ENCODE measurements at places on chromosomes 1 and 21.

DNA sequence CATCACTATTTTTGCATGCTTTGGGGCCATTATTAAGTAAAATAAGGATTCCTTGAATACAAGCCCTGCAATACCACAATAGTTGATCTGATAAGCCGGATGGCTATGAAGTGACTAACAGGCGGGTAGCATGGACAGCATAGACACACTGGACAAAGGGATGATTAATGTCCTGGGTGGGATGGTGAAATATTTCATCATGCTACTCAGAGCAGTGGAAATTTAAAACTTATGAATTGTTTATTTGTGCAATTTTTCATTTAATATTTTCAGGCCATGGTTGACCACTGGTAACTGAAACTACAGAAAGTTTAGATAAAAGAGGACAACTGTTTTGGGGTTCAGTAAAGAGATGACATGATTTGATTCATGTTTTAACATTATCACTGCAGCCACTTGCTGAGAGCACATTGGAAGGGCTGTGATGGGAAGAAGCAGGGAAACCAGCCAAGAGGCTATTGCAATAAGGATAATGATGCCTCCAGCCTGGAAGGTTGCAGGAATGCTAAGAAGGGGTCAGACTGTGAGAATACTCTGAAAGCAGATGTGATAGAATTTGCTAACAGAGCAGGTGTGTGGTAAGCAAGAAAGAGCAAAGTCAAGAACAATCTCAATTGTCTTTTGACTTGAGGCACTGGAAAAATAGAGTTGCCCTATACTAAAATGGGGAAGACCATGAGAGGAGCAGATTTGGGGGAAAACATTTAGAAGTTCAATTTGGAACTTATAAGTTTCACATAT, 62.5 kb upstream of the TNFSF4 start:
- DNase-seq, result no peak

DNA sequence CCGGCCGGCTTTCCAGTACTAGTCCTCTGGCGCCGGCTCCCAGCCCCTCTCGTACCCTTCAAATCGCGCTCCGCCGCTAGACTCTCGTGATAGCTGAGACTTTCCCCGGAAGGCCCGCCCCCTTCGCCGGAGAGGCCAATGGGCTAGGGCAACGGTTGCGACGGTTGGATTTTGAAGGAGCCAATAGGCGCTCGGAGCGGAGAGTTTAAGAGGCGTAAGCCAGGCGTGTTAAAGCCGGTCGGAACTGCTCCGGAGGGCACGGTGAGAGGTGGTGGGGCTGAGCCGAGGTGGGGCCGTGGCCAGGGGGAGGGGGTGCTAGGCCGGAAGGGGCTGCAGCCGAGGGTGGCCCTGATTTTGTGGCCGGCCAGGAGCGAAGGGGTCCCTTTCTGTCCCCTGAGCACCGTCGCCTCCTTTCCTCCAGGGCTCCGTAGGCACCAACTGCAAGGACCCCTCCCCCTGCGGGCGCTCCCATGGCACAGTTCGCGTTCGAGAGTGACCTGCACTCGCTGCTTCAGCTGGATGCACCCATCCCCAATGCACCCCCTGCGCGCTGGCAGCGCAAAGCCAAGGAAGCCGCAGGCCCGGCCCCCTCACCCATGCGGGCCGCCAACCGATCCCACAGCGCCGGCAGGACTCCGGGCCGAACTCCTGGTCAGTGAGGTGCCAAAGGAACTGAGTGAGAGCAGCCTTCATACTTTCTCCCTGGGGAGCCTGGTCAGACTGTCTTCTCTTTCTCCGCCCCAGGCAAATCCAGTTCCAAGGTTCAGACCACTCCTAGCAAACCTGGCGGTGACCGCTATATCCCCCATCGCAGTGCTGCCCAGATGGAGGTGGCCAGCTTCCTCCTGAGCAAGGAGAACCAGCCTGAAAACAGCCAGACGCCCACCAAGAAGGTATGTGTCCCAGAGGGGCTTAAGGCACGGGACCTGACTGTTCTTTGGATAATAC, at the start of gene CDC20:
Gene CDC20 (plus strand): TSS at position 236 of the 948 bp plus-strand sequence. CDS start 235 bp downstream, at position 471.
- peak; percentile 93 for DNase-seq

DNA sequence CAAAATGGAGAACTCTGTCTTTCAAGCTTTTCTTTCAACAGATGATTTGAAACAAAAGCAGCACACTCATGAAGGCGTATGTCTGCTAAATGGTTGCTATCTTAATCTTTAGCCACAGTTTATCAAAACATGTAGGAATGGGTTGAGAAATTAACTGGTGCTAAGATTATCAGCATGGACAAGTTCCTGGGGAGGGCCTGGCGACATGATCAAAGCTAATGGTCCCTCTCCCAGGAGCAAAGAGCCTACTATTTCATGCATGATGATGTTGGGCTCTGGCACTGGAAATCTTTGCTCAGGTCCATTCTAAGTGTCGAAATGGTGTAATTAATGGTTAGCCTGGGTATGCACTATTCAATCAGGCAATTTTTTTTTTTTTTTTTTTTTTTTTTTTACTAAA, 91.7 kb downstream of the SLC45A1 start:
- DNase-seq, result no peak

- no peak for DNase-seq
Observed at GRCh38 chr1:108113496-108113895, 86.6 kb downstream of the SLC25A24 start.

DNA sequence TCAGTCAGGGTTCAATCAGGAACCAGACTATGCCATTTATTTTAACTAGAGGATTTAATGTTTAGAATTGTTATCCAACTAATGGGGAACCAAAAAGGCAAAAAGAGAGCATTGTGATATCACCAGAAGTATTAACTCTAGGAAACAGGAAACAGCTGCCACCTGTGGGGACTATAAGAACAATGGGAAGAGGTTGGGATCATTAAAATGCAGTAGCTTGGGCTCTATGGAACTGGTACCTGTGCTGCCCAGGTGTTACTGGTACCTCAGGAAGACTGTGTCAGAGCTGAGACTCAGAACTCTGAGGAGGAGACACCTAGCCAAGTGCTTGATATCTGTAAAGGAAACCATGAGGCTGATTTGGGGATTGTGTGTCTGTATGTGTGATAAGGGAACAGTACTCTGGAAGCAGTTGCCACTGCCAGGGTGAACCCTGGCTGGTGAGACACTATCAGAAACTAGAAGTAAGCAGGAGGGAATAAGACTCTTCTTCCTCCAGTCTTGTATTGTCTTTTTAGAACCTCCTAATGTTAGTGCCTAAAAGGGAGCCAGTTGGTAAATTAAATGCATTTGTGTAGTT, 49.4 kb downstream of the MAN1A2 start:
- DNase-seq, result no peak

- no peak for DNase-seq
Observed at GRCh38 chr1:155591770-155592169, 18.2 kb upstream of the MSTO1 start.

- DNase-seq, result no peak
Observed at GRCh38 chr21:36965720-36966065, 776 bp downstream of the HLCS start.

DNA sequence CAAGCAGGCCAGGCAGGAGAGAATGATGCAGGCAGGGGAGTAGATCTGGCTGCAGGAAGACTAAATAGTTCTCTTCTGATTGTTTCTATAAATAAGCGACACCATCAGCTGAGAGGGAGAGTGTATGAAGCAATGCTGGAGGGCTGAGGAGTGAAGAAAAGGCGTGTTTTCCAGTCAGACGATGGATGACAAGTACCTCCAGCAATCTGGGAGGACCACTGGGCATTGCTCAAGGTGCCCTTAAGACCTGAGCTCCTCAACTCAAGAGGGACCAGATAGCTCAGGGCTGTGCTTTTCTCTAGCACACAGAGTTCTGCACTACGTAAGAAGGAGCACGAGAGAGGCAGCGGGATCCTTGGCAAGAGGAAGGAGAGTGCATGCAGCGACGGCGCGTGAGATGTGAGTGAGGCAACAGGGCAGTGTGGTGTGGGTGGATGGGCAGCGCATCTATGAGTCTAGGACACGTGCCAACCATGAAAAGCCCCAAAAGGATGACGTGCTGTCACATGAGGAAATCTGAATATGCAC, 36.0 kb downstream of the PABPC4 start:
- DNase-seq, result no peak

GRCh38 chr1:107263291-107263915, 122.6 kb downstream of the NTNG1 start:
- DNase-seq, result no peak

Measured in activated CD8-positive, alpha-beta memory T cell treated with anti-CD3 and anti-CD28 coated beads for 4 hours (primary cell).